ENCODE measurements at places on chromosomes 4 and X.
A peak's percentile ranks its signal among the peaks of the same experiment; 100 is the strongest.

GRCh38 chrX:34562006-34562405 lies 95.1 kb downstream of the TMEM47 start:
- no peak for DNase-seq

- no peak for DNase-seq
These were observed 36.9 kb downstream of the SULT1E1 start for GRCh38 chr4:69823048-69823447.

DNA sequence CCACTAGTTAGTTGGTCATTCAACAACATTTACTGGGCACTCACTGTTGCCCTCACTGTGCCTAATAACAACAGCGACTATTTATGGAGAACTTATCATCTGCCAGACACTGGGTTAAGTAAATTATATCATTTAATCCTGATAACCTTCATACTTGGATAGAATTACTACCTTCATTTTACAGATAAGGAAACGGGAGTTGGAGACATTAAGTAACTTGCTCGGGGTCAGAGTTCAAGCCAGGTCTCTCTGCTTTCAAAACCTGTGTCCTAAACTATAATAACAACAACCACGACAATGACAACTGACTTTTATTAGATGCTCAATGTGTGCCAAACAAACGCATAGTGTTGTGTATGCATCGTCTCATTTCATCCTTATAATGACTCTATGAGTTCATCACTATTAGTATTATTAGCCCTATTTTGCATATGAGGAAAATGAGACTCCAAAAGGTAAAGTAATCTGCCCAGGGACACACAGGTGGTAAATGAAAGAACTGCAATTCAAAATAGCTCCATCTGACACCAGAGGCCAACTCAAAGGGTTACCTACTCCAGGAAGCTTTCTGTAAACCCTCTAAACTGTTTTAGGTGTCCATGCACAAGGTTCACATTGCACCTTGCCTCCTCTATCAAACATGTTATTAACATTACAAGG lies 98.4 kb upstream of the ACSL4 start:
- no peak for DNase-seq

DNA sequence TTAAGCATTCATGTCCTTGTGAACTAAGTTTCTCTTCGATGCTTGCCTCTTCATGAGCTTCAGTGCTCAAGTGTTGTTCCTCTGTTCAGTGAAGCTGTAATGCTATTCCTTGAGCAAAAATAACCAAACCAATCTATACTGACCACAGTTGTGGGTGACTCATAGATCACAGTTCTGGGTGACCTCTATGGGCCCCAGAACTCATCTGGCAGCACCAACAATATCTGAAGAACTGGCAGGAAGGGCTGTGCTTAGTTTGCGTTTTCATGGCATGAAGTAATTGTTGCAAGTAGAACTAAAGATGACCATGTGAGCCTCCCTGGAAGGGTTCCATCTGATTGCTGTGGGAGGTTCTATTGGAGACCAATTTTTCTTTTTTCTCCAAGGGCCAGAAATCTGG lies 106.2 kb downstream of the CCNG2 start:
- DNase-seq: no peak

DNA sequence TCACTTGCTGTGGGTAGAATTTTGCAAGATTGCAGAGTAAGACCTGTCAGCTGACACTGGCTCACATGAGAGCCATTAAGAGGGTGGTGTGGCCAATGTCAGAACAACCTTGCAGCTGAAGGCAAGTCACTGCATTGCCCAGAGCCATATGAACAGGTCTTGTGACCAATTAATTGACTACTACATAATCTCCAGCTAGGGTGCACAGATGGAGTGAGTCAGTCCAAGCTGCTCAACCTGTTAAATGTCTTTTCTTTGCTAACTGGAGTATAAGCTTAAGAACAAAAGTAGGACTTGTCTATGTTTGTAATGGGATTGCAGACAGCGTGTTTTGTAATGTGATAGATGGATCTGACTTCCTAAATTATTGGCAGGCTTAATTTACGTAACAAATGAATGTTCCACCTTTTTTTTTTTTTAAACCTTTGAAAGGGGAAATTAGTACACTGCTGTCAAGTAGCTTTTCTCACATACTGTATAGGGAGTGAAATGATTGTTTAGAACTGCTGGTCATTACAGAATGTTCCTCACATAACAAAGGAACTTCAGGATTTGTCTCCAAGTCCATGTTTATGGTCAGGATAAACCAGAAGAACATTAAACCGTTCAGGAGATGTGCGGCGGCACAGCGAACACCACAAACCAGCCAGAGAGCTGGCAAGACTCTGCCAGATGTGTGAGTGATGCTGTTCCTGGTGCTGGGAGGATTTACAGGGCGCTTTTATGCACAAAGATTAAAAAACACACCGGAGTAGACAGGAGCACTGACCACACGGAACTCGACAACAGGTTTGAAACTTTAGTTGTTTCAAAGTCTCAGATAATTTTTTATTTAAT lies 37.0 kb downstream of the FNIP2 start:
- no peak for DNase-seq

GRCh38 chr4:89324671-89325070 lies 17.1 kb upstream of the GPRIN3 start:
- peak; percentile 21 for DNase-seq

- no peak for DNase-seq
These were observed 19.5 kb downstream of the BCORL1 start for GRCh38 chrX:130001893-130002292.

GRCh38 chr4:37737466-37737865 lies 51.3 kb upstream of the RELL1 start:
- DNase-seq: no peak

DNA sequence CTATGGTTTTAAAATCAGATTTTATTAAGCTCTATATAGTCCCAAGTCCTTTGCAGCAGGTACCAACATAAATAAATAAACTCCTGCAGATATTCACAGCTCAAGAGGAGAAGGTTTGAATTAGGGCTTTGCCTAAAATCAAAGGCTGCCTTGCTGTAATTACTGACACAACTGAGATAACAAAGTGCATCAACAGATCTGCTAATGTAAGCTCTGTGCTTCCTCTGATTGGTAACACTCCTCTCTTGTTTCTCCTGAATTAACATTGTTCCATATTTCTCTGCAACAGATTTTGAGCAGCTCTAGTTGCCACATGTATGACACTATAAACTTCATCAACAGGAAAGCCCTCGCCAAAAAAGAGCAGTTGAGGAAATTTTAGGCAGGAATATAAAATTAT lies 193.6 kb downstream of the SLC39A8 start:
- no peak for DNase-seq

- no peak for DNase-seq
These were observed 33.3 kb downstream of the TMSB4X start for GRCh38 chrX:13008189-13008533.

GRCh38 chrX:53256446-53257041 lies 24.8 kb downstream of the IQSEC2 start:
- no peak for DNase-seq

- DNase-seq: no peak
These were observed 96.4 kb upstream of the TRPC5OS start for GRCh38 chrX:111779582-111779981.

- DNase-seq: no peak
These were observed 62.6 kb downstream of the GLUD2 start for GRCh38 chrX:121109986-121110385.

- DNase-seq: no peak
These were observed 91.7 kb upstream of the PNPLA4 start for GRCh38 chrX:8018934-8019333.

GRCh38 chr4:34771632-34772031 lies 1472.7 kb downstream of the ARAP2 start:
- DNase-seq: no peak

DNA sequence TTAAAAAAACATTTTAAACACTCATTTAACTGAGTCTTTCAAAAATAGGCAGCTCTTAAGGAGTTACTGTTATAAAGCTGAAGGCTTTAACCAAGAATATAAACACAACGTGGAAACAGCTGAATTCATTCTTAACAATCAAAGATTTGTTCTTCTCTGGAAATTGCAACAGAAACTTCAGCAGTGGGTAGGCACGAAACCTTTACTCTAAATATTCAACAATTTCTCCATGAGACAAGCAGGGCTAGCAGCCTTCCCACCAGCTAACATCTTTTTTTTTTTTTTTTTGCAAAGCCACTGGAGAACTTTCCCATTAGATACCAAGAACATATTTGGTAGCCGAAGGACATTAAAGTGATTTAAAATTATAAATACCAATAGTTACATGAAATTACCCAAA lies 78.2 kb upstream of the PRSS48 start:
- DNase-seq: no peak

- no peak for DNase-seq
These were observed 180.0 kb downstream of the CFAP299 start for GRCh38 chr4:80515496-80515895.

DNA sequence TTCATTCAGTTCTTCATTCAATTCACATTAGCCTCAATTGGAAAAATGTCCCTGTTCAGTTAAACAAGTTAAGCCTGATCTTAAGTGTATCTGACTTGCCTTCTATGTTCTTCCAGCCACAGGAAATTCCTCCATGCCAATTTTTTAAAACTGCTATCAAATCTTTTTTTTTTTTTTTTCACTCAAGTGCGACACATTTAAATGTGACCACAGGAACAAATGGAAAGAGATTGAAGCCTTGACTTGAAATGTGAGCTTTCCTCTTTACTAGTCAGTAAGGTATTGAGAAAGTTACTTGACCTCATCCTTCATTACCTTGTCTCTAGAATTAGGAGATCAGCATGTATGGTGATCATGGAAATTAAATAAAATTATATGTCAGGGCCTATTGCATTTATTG lies 165.1 kb downstream of the SLIT2 start:
- DNase-seq: no peak

GRCh38 chr4:182307746-182308145 lies 64.5 kb downstream of the TENM3 start:
- DNase-seq: no peak

- DNase-seq: no peak
These were observed 387.2 kb downstream of the PCDH7 start for GRCh38 chr4:31107362-31107761.

DNA sequence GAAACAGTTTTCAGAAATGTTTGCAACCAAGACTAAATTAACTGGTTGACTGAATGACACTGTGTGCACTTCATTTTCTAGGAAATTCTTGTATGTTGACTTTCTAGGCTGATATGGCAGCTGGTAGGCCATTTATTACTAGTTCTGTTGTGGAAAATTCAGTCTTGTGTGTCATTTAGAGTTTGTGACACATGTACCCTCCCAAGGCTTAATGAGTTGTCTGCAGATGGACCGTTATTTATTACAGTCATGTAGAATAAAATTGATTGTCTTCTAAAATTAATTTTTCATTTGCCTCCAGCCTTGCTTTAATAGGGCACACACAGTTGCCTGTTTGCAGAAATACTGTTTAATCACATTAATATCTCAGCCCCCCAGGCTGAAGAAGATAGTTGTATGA lies 30.7 kb downstream of the DACH2 start:
- DNase-seq: no peak

GRCh38 chr4:21697583-21697982 lies 251.0 kb downstream of the KCNIP4 start:
- no peak for DNase-seq

DNA sequence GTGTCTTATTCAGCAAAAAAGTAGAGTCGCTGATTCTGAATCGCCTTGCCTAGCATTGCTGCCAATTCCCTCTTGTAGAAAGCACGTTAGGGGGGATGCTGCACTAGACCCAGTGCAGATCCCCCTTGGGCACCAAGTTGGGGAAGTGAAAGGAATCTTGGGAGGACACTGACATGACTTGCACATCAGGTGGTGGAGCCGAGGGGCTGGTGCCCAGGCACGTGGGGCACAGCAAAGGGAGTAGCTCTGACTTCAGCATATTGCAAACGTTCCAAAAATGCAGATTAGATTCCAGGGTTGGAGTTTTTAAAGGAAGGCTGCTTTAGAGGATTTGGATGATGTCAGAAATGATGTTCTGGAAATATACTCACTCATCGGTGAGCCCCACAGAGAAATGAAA lies 47.4 kb upstream of the GPM6B start:
- no peak for DNase-seq

- DNase-seq: no peak
These were observed 241.0 kb upstream of the ANKRD50 start for GRCh38 chr4:124953486-124953885.

DNA sequence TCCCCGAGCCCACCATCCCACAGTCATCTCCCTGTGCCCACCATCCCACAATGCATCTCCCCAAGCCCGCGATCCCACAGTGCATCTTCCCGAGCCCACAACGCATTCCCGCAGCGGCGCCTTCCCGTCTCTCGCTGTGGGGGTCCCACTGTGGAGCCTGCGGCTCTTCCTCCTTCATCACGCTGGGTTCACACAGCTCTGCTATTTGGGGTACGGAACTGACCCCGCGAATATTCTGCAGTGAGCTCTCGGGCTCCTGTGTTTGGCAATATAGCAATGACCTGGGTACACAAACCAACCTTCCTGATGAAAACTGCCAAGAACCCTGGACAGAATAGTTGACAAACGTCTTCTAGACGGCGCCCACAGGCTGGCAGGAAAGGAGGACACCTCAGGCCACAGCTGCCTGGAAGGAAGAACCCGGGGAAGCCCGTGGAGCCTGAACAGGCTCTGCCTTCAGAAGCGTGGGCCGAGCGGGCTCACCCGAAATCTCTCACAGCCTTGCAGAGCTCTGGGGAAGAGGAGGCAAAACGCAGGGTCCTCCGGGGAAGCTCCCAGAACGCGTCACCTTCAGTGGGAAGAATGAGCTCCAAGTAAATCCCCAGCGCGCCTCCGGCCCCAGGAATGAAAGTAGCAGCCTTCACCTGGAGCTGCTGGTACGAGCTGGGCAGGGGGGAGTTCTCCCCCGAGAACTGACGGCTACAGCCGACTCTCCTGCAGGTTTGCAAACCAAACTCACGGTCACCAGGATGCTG lies 22.9 kb downstream of the PPP2R3B start:
- no peak for DNase-seq

GRCh38 chr4:73236151-73236550 lies 22.4 kb downstream of the ANKRD17 start:
- no peak for DNase-seq

DNA sequence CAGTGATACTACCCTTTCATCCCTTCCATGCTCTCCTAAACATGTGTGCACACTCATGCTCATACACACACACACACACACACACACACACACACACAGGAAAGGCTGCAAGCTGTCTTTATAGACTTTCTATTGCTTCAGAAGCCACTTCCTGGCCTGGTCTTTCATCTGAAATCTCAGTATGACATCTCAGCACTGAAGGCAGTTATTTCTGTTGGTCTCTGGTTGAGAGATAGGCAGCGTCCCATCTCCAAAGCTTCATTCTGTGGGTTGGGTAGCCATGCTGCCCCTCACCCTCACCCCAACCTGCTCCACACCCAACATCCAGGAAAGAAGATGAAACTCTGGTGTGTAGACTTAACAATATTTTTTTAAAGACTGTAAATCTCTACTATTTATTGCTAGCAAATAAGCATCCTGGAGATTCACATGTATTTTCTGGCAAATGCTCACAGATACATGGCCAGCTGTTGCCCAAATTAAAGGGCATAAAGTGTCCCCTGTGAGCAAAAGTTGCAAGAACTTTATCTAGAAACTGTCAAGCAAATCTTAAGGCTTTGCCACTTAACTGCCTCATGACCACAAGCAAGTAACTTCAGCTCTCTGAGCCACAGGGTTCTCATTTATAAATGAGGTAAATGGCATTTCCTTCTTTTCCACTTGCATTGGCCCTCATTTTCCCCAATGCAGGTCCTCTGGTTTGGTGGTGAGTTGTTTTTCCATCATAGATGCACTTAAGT lies 189.8 kb upstream of the AFF2 start:
- DNase-seq: peak; percentile 63

Data from stimulated activated naive CD8-positive, alpha-beta T cell treated with anti-CD3 and anti-CD28 coated beads, Interleukin-15, amount 100 ng/mL, for 72 hours (primary cell).